ENCODE measurements at places on chromosomes 5 and 9.

DNA sequence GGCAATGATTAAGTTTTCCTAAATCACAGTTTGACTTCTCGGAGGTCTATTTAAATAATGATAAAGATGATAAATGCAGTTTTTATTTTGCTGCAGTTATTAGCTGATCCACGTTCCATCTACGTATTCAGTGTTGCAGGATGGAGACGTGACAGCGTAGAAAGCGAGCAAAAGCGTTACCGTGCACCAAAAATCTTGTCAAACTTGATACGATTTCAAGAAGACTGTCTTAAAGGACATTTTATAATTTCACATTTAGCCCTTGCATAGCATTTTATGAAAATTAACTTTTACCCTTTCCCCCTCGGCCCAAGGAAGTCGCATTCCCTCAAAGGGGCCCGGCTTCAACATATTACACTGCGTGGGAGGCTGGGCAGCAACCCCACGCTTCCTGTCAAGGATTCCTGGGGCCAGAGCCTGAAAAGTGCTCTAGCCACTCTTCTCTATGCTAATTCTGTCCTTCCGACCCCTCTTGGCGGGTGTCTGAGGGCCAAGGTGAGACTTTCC, 7.1 kb upstream of the PURA start:
- no peak for DNase-seq

DNA sequence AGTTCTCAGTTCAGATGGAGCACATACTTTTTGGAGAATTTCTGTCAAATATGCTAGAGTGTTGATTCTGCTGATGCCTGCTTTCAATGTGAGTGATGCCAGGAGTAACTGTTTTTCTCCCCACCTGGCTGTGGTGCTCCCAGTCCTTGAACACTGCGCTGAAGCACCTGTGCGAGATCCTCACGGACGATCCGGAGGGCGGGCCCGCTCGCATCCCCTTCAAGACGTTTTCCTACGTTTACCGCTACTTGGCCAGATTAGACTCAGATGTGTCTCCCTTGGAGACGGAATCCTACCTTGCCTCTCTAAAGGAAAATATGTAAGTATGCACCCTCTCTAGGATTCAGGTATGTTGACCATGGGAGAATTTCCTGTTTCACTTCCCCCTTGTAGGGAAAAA, 19.4 kb downstream of the ROPN1L start:
- DNase-seq: no peak

- DNase-seq: no peak
Observed at GRCh38 chr9:122053064-122053463, 40.0 kb downstream of the TTLL11 start.

DNA sequence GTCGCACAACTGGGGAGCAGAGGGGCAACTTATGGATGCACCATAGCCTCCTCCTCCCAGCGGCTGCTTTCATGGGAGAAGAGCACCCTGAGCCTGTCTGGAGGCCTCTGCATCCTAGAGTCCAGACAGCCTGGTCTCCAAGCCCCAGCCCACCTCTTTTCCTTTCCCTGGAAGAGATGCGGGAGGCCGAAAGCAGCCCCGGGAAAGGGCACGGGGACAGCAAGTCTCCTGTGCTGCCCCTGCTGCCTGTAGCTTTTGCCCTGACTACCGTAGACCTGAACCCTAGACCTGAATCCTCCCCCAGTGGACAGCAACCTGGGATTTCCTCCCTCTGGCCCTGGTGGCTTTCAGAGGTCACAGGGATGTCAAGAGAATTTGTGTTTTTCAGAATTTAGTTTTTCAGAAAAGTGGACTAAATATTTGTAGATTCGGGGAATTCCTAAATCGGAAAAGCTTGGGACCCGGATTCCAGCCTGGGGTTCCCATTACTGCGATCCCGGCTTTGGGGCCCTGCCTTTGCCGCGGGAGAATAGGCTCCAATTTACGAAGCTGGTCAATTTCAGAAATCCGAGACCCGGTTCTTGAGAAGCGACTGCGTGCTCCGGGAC, 4.3 kb upstream of the PITX1 start:
- no peak for DNase-seq

DNA sequence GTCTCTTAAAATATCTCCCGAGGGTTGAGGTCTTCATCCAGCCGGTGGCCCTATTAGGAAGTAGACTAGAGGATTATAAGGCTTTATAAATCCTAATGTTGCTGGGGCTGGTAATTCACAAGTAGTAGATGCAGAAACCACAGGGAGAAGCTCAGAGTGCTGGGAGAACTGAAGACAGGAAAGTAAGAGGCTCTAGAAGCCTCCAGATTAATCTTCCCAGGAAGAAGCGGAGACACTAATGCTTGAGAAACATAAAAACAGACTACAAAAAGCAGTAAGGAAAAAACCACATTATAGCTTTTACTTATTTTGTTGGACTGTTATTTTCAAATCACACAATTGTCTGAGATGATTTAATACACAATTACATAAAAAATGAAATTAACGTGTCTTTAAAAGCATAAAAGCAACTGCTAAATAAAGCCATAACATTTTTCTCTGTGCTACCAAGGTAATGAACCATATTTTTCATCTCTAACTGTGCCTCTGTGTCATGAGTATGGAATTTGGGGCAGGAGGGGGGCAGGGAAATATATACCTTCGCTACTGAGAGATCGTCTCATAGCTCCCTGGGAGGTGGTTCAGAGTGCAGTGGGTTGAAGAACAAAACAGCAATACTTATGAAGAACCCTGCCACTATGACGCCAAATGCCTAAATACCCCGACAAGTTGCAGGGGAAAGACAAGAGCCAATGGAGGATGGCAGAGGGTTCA, 806.2 kb upstream of the WWC1 start:
- DNase-seq: no peak

DNA sequence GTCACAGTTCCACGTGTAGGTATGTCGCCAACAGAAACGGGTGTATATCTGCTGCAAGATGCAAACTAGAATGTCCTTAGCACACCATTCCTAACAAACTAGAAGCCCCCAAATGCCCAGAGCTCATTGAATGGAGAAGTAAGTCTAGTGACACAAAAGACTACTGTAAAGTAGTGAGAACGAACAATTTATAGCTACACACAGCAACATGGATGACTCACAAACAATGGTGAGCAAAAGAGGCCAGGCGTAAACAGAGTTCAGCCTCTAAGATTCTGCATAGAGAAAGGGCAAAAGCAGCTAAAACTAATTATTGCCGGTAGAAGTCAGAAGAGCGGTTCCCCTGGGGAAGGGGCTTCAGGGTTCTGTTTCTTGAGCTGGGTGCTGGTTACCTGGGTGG, 74.7 kb downstream of the AMBP start:
- no peak for DNase-seq

DNA sequence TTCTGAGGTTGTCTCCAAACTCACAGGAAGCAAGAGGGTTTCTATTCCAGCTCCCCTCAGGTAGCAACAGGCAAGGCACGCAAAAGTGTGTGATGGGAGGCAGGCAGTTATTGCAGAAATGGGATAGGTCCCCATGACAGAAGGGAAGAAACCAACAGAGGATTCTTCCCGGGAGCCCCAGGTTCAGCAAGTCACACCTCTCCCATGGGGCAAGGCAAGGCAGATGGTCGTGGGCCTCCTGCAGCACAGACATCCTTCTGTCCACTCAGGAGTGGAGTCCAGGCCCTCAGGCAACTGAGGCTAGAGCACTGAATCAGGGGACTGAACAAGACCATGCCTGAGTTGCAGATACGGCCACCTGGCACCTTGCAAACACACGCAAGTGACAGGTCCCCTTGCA, 424.9 kb upstream of the IRX4 start:
- DNase-seq: no peak

- no peak for DNase-seq
Observed at GRCh38 chr5:159440235-159440634, 109.9 kb upstream of the IL12B start.

- DNase-seq: no peak
Observed at GRCh38 chr5:167208911-167209310, 1082.5 kb upstream of the WWC1 start.

DNA sequence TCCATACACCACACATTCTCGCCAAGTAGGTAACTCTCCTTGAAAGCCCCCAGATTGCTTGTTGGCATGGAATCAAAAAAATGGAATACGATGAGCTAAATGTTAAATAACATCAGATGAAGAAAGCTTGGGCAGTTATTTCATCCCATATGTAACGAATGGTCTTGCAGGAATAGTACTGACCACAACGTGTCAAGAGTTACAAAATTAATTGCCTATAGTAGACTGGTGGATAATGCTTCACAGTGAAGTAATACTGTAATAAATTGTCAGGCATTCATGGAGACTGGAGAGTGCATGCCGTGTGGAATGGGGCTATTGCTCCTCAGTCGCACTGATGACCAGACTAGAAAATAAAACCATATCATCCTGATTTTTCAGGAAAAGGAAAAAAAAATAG, 1628.7 kb downstream of the MAT2B start:
- no peak for DNase-seq

- no peak for DNase-seq
Observed at GRCh38 chr9:135139366-135139959, 52.0 kb downstream of the OLFM1 start.

DNA sequence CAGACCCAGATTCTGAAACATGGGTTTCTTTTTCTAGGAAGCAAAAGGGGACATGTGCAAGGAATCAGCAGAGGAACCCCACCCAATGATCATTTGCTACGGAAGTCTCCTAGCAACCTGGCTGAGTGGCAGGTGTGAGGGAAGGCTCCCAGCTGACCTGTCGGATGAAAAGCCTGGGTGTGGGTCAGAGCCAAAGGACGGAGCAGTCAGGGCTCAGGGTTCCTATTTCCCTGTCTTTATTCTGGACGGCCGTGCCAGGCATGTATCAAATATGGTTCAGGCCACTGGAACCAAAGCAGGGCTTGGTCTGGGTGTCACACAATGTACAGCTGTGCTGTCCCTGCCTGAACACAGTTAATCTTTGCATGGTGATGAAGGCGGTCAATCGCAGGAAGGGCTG, 20.1 kb downstream of the STK10 start:
- no peak for DNase-seq

DNA sequence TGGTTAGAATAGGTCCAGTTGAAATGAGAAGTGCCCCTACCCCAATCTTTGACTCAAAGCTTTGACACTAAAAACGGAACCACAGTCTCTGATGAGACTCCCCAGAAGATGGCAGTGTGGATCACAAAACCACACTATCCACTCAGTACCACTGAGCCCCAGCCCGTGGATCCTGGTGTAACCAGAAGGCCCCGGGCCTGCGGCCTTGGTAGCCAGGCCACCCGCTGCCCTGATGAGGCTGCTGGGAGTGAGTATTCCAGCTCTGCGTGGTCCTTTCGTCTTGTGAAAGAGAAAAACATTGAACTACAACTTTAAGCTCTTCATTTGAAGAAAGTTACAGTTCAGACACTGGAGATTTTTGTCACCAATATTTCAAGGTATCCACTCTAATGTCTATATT, 42.2 kb upstream of the FBP1 start:
- peak; percentile 58 for DNase-seq

DNA sequence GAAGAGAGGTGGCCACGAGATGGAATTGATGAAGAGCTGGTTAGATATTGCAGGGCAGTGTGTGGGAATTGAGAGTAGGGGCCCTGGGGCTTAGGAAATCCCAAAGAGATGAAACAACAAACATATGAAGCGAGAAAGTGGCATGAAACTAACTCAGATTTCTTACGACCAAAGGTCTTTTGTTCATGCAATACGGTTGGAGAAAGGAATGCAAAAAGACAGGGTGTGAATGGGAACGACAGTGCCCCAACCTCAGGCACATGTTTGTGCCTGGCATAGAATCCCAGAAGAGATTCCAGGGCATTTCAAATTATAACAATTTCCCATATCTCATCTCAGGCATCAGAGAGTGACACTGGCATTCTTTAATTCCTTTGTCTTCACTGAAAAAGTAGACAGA, 199.2 kb downstream of the ACTL7B start:
- DNase-seq: no peak

GRCh38 chr9:15293804-15294316, 13.2 kb downstream of the TTC39B start:
- no peak for DNase-seq

- DNase-seq: no peak
Observed at GRCh38 chr5:178145965-178146820, 7.5 kb downstream of the NHP2 start.

DNA sequence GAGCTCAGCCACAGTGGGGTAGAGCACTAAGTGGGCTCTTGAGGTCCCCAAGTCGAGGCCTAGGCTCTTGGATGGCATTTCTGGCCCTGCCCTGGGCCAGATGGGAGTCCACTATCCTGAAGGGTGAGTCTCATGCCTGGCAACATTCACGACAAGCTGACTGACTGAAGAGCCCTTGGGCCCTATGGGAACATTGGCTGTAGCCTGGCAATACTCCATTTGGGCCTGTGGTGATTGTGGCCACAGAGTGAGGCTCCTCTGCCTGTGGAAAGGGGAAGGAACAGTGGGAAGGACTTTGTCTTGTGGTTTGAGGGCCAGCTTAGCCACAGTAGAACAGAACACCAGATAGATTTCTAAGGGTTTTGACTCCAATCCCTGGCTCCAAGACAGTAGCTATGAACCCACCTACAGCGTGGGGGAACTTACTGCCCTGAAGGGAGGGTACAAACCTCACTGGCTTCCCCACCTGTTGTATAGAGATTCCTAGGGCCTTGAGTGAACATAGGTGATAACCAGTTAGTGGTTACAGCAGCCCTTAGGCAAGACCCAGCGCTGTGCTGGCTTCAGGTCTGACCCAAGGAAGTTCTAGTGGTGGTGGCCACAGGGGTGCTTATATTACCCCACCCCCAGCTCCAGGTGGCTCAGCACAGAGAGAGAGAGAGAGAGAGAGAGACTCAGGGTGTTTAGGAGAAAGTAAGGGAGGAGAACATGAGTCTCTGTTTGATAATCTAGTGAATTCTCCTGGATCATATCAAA, 72.4 kb downstream of the KIAA0825 start:
- no peak for DNase-seq

- peak; percentile 89 for DNase-seq
Observed at GRCh38 chr9:86947146-86948073, at the start of gene GAS1. Gene GAS1 (minus strand): TSS chr9:86947506. CDS start chr9:86946779, 727 bp downstream.

DNA sequence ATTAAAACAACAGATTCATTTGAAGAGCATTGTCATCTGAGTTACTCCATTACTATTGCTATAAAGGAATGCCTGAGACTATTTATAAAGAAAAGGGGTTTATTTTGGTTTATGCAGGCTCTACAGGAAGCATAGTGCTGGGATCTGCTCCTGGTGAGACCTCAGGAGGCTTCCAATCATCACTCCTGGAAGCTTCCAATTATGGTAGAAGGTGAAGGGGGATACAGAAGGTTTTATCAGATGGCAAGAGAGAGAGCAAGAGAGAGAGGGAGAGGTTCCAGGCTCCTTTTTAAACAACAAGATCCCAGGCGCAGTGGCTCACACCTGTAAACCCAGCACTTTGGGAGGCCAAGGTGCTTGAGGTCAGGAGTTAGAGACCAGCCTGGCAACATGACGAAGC, 63.5 kb downstream of the ASS1 start:
- DNase-seq: no peak

DNA sequence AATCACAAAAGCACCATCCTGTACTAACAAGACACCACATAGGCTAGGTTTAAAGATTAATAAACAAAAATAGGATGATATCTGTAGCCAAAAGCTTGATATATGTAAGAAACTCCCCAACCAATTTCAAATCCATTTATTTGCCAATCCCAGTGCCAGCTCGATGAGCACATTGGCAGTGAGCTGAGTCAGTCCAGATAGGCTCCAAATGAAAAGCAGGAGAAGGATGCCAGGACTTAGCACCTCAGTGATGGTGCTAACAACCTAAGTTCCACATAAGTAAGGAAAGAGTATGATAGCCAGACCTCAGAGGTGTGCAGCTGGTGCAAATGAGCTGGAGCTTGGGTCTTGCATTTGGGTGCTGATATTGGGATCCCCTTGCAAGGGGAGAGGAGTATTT, 158.1 kb downstream of the SIL1 start:
- no peak for DNase-seq

Data from renal cortex interstitium (tissue), 15 donors.